ENCODE measurements at places on chromosomes 13 and 19. TPM values are rescaled to one million over a fixed set of nuclear protein-coding genes. Genes with fewer than 3 reads are reported as not detected.

DNA sequence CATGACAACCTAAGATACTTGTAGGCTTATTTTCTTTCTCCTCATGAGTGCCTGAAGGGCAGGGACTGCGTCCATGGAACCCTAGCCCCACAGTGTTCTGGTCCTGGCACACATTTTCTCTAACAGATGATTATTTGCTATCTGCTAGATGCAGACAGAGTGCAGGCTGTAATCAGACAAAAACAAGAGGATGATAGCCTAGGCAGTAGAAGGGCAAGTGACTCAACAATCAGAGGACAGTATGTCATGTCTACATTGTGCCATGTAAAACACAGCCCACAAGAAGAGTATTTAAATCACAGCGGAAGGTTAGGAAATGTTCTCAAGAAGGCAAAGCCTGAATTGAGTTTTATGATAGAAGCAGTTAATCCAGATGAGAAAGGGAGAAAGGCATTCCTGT, 29.3 kb downstream of the MIPEP start:
- no peak for DNase-seq

SLC25A41 gene
- total RNA-seq = 0.43 TPM

- no peak for DNase-seq
Measured at GRCh38 chr13:24185591-24186232, 25.2 kb downstream of the SPATA13 start.

- DNase-seq = peak; percentile 34
Measured at GRCh38 chr19:52992109-52993004, 21.4 kb upstream of the ERVV-1 start.

RELB gene
- 30.3 TPM for total RNA-seq

ZNF557 gene
- total RNA-seq = 9.8 TPM

MIR17HG gene
- total RNA-seq = 4.1 TPM

C13orf42 gene
- not detected for total RNA-seq

DNA sequence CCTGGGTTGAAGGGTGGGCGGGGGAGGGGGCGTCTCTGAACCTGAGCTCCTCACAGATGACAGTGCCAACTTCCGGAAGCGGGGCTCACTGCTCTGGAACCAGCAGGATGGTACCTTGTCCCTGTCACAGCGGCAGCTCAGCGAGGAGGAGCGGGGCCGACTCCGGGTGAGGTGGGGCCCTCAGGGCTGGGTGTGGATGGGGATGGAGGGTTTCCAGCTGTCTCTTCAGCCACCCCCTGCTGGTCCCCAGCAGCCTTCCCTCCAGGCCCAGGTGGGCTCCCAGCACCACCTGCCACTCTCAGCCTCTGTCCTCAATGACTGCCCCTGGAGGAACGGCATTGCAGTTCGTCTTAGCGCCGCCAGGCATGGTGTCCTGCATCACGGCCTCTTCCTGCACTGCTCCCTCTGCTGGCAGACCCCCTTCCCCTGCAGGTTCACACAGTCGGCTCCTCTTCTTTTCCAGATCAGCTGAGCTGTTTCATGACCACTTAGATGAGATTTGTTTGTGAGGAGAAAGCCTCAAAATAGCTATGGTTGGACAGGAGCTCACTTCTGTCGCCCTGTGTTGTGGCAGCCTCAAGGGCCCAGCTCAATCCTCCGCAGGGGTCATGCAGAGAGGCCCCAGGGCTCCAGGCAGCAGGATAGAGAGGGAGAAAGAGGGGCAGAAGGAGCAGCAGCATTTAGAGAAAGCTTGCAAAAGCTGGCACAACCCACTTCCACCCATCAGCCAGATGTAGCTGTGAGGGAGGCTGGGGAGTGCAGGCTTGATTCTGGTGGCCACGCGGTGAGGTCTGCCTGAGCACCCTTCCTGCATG, 2.5 kb upstream of the GARIN5A start:
- no peak for DNase-seq

DNA sequence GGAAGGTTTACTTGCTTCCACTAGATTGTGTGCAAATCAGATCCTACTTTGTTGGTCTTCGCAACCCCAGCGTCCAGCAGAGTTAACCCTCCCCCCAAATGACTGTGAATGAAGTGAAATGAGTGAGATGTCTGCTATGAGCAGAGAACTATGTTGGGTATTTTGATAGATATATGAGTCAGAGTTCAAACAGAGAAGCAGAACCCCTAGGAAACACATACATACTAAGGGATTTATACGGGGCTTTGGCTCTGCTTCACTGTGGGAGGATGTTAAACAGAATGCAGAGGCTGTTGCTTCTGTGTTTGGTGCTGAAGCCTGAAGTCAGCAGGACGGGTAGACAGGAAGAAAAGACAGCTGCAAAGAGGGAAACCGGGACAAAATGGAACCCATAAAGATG, 197.0 kb downstream of the MZT1 start:
- DNase-seq = no peak

DNA sequence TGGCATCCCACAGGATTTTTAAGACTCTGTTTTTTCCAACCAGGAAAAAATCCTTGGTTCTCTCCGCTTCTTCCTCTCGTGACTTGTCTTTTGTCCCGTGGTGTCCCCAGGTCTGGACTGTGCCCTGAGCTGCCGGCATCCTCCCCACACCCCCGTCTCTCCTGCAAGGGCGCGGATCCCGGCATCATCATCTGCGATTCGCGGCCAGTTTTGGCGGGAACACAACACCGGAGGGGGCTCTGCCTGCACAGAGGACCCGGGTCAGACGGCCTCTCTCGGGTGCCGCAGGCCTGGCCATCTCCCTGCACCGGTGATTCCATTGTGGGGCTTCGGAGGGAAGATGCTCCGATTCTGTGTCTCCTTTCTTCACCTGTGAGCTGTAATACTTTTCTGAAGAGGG, 18.8 kb upstream of the GAS6 start:
- no peak for DNase-seq

GRCh38 chr13:112722433-112723263, 32.8 kb downstream of the ATP11A start:
- no peak for DNase-seq

DNA sequence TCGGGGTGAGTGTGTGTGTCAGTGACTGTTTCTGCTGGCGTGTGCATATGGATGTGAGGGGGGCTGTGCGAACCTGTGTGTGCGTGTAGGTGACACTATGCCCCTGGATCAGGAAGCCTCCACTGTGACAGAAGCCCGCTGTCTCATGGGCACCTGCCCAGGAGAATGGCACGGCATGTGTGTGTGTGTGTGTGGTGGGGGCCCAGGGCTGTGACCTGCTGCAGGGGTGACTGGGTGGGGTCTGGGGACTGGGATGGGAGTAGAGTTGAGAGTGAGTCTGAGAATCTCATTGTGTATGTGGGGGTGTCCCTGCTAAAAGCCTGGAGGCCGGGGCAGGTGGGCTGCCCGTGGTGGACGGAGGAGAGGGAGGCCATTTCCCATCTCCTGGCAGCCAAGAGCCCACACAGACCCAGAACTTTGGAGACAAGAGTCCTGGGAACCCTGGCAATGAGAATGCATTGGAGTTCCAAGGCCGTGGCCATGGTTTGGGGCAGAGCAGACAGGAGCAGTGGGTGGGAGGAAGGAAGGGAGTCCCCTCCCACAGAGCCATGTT, 6.4 kb upstream of the TPM4 start:
- no peak for DNase-seq

All from mucosa of descending colon (tissue), 3 donors.